ENCODE measurements at places on chromosomes 11 and 22. TPM values are rescaled to one million over a fixed set of nuclear protein-coding genes. Genes with fewer than 3 reads are reported as not detected.

DNA sequence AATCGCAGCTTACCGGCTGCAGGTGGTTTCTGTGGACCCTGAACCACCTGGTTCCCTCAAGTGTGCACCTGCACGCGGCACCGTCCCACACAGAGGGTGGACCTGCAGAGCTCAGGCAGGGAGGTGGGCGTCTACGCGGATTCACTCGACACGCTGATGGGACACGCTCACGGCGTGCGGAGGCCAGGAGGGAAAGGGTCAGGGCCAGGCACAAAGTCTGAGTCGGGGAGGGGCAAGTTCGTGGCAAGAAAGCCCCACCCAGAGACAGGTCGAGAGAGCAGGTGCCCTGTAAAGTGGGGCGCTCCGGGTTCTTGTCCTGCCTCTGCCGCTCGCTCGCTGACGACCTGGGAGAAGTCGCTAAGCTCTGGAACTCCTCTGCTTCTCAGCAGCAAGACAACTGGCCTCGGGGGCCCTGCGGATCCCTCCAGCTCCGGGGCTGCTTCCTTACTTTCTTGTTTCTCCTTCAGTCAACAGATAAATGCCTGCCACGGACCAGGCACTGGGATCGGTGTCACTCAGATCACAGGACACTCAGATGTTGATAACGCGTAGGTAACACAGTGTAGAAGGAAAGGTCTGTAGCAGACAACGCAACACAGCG is 72.4 kb upstream of the NUP50 start:
- DNase-seq = no peak
- no peak overlapping the region for H3K27ac ChIP-seq
- no peaks in the 10 kb centered on the region for H3K36me3 ChIP-seq
- peaks cover 35% of the 10 kb centered on the region for H3K27me3 ChIP-seq
- H3K4me1 ChIP-seq = no peaks in the 10 kb centered on the region
- no peak overlapping the region for H3K4me3 ChIP-seq

The OR52E8 gene
- not detected for total RNA-seq

DNA sequence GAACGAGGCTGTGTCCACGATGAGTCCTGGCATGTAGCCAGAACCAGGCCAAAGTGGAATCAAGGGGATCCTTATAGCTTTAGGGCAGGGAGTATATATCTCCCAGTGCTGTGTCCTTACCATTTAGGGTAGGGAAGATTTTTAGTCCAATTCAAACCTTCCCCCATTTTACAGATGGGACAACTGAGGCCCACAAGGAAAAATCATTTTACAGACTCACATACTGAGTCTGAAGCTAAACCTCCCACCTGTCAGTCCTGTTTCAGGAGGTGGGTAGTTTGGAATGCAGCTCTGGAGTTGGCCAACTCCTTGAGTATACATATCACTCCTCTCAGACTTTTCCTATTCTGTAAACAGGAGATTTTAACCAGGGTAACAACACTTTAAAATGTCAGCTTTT is 33.1 kb upstream of the TFIP11 start:
- peaks cover 26% of the 10 kb centered on the region for H3K4me1 ChIP-seq
- H3K27ac ChIP-seq = no peak overlapping the region
- no peak overlapping the region for H3K4me3 ChIP-seq
- H3K36me3 ChIP-seq = peaks cover 10% of the 10 kb centered on the region
- no peaks in the 10 kb centered on the region for H3K27me3 ChIP-seq

DNA sequence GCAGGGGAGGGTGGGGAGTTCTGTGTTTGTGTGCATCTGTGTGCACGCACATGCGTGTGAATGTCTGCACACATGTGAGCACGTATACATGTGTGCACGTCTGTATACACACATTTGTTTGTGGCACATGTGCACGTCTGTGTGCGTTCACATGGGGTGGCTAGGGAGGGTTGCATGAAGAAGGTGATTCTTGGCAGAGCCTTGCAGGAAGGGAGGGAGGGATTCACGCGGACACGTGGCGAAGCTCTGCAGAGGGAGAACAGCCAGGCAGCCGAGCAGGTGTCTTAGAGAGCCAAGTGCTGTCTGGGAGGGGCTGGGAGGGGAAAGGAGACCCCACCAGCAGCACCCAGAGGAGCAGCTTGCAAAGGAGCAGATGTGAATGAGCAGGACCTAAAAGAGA is 372.1 kb downstream of the BRD1 start:
- H3K27me3 ChIP-seq = peaks cover 5% of the 10 kb centered on the region
- DNase-seq = no peak
- H3K36me3 ChIP-seq = no peaks in the 10 kb centered on the region
- no peak overlapping the region for H3K4me3 ChIP-seq

DNA sequence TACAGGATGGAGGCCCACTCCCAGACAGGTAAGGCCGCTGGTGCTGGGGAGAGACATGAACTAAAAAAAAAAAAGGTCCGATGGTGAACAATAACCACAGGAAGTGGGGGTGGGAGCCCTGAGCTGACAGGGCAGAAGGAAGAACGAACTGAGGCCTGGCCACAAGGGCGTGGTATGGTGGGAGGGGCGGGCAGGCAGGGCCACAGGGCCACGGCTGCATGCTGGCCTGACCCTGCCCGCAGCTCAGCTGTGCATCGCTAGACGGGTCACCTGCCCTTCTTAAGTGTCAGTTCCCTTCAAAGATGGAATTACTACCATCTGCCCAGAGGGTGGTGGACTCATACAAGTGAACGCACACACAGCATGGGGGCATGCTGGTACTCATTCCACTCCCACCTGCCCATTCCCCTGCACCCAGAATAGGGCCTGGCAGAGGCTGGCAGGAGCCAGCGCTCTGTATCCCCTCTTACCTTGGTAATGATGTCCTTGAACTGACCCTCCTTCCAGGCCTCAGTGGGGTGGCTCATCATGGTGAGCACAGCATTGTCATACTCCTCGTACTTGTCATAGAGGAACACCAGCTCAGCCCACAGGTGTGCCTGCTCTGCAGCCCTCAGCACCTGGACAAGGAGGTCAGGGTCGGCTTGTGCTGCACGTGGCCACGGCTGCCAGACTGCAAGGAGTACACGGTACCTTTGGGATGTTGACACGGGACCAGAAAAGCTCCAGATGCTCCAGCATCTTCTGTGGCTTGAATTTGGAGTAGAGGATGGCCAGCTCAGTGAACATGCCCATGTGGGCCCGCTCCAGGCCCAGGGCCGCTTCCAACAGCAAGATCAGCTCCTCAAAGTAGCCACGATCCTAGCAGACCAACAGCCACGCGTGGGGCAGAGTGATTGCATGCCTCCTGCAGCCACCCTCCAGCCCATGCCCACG is 17.5 kb upstream of the SLC25A1 start:
- no peak for DNase-seq
- H3K27ac ChIP-seq = no peak overlapping the region
- H3K27me3 ChIP-seq = no peaks in the 10 kb centered on the region
- H3K36me3 ChIP-seq = no peaks in the 10 kb centered on the region
- H3K4me3 ChIP-seq = no peak overlapping the region
- no peaks in the 10 kb centered on the region for H3K4me1 ChIP-seq

DNA sequence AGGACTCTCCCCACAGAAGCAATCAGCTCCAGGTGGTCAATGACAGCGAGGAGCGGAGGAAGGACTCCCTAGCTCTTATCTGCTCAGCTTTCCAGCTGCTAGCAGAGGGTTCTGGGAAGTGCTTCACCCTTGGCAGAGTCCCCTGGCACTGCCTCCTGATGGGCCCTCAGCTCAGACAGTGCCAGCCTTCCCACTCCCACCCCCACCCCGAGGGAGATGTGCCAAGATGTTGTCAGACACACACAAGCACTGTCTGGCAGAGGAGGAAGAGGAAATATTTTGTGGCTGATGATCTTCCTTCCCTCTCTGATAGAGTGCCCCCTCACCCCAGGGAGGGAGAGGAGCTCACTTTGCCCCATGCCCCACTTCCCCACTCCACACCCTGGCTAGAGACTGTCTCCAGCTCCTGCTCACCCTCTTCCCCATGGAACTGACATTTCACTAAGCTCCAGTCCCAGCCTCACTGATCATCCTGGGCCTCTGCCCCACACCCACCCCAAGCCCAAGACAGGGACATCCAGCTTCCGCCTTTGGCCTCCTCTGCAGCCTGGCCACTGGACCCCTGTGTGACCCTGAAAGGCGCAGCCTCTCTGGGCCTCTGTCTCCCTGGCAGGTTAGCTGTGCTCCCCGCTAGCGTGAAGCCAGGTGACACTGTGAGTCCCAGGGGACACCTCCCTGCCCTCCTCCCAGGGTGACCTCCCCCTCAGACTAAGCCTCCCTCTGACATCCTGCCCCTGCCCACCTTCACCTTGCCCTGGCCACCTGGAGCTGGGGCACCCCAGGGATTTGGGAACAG is 44.5 kb downstream of the SLCO2B1 start:
- DNase-seq = no peak
- no peaks in the 10 kb centered on the region for H3K4me1 ChIP-seq

- H3K4me3 ChIP-seq = no peak overlapping the region
- H3K27me3 ChIP-seq = no peaks in the 10 kb centered on the region
- no peak for DNase-seq
- no peak overlapping the region for H3K27ac ChIP-seq
- peaks cover 6% of the 10 kb centered on the region for H3K4me1 ChIP-seq
These were observed 17.9 kb downstream of the TMEM218 start for GRCh38 chr11:125093502-125093901.

The BLID gene
- not detected for total RNA-seq

The HIPK3 gene
- 34.0 TPM for total RNA-seq

DNA sequence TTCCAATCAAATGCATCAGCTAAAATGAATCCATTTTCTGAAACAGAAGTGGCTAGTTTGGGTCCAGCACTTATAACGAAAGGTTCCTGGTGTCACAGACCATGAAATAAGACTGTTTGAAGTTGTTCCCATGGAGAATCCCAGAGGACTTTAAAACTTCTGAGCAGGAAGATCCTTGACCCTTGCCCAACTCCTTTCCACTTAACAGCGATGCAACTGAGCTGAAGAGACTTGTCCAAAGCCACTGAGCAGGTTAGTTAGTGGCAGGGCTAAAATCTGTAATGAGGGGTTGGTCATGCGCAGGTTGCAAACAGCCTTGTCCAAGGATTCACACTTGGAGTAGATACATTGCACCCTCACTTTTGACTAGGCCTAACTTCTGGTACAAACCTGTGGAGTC is 1.3 kb downstream of the RAB38 start:
- H3K4me3 ChIP-seq = peak overlapping the region; percentile 81
- no peak overlapping the region for H3K27ac ChIP-seq
- no peak for DNase-seq
- peaks cover 15% of the 10 kb centered on the region for H3K27me3 ChIP-seq

DNA sequence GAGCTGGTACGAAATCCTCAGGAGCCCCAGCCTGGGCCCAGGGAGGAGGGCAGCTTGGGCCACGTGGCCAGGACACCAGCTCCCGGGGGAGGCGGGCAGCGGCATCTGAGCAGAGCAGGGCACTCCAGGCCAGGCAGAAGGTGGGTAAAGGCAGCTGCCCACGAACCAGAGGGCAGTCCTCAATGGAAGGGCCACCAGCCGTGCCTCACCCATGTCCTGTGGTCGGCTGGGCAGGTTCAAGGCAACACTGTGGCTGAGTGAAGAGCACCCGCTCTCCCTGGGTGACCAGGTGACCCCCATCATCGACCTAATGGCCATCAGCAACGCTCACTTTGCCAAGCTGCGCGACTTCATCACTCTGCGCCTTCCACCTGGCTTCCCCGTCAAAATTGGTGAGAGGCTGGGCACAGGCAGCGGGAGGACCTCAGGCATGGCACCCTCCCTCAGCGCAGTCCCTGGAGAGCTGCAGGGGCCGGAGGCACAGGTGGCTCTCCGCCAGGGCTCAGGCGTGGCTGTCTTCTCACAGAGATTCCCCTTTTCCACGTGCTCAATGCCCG is 2.5 kb upstream of the SSH3 start:
- H3K4me1 ChIP-seq = peaks cover 19% of the 10 kb centered on the region
- peaks cover 12% of the 10 kb centered on the region for H3K36me3 ChIP-seq
- H3K27ac ChIP-seq = no peak overlapping the region
- DNase-seq = no peak
- no peak overlapping the region for H3K4me3 ChIP-seq

- no peak for DNase-seq
- peak overlapping the region; percentile 23 for H3K4me3 ChIP-seq
- peak overlapping the region; percentile 54 for H3K27ac ChIP-seq
- H3K36me3 ChIP-seq = peaks cover 35% of the 10 kb centered on the region
- no peaks in the 10 kb centered on the region for H3K27me3 ChIP-seq
These were observed 35.7 kb downstream of the CD44 start for GRCh38 chr11:35174666-35175065.
